Activated CD4-positive, alpha-beta T cell treated with anti-CD3 and anti-CD28 coated beads, Interleukin-2, amount 50 U/mL, for 16 hours (primary cell): ENCODE measurements at places on chromosomes 3 and 15.

GRCh38 chr15:72907733-72908132 lies 124.2 kb upstream of the ADPGK start:
- no peak for DNase-seq

GRCh38 chr3:2599471-2599870 lies 500.8 kb downstream of the CNTN4 start:
- no peak for DNase-seq

DNA sequence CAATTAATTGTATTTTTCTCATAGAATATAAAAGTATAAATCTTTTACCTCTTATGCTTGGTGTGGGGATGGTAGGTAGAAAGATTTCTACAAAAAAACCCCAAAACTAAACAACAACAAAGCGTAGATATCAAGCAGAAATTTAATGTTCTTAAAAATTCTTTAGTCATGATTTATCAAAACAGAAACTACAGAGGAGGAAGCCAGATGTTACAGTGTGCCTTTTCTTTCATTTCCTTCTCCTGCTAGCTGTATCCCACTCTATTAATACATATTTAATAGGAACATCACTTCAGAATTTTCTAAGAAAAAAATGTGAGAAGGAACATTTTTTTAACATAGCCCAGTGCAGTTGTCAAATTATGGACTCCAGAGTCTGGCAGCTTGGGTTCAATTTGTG lies 420.6 kb downstream of the TUSC7 start:
- DNase-seq = no peak

- DNase-seq = no peak
Measured at GRCh38 chr3:71273453-71273852, 310.1 kb downstream of the FOXP1 start.

DNA sequence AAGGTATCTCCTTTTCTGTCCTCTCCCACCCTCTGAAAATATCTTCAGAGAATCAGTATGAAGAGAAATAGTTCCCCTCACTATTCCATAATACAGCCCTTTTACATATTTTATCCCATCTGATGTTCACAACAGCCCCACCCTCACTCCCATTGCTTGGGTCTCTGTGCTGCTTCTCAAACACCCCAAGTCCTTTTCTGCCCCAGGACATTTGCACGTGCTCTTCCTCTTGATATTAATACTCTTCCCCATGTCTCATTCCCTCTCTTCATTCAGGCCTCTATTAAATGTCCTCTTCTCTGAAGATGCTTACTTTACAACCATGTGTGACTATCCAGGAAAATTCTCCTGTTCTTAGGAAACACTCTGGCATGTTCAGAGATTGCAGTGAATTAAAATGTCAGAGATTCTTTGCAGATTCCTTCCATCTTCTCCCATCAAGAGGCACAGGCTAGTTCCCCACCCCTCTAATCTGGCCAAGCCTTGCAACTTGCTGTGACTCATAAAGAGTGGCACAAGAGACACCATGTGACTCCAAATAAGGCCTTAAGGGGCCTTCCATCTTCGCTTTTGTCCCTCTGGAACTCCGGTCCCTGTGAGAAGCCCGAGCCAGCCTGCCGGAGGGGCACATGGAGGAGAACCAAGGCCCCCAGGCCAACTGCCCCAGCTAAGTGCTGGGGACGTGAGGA lies 128.5 kb downstream of the CHSY1 start:
- DNase-seq = no peak

DNA sequence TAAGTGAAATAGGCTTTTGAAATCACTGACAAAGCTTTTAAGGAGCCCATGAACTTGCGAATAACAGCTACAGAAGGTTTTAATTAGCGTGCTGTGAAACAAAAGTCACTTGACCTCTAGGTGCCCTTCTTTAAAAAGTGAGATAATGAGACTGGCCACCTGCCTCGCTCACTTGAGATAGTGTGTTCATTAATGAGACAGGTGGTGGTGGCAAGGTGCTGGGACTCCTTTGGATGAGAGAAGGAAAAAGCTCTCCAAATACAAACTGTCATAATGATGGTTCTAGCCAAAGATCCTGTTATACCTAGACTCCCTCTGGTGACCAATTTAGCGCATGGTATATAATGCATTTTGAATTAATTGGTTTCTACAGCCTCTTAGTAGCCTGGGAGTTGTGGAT lies 22.7 kb upstream of the IREB2 start:
- no peak for DNase-seq

DNA sequence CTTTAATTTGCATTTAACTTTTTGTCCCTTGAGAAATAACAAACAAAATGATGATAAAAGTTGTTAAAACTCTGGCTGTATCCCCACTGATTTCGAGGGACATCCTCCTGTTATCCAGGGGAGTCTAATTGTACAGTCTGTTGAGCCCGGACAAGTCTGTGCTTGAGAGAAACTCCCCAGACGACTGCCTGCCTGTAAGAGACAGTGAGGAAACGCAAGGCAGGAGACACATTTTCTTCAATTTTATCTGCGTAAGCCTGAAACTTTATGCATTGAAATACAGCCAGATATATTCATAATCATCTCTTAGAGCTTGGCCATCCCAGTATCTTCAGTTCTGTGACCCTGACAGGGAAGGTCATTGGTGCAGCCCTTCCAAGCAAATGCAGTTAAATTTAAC lies 97.7 kb downstream of the ROBO2 start:
- DNase-seq = no peak

GRCh38 chr3:33167284-33167683 lies 51.3 kb downstream of the SUSD5 start:
- no peak for DNase-seq

DNA sequence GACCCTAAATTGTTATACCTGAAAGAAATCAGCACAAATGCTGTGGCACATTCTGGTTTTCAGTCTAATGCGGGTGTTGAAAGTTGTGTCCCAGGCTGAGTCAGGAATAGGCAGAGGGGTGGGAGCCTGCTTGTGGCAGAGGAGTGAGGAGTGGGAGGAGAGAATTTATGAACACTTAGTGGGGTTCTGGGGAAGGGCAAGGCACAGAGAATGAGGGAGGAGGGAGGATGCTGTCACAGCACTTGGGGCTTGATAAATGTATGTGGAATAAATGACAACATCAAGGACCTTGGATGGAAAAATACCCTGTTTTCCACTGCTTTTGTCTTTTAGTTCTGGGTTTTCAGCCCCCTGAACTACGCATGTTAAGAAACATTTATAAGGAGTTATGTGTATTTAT lies 49.3 kb downstream of the ZNF621 start:
- no peak for DNase-seq

GRCh38 chr15:100623301-100623700 lies 20.9 kb downstream of the ASB7 start:
- DNase-seq = no peak

DNA sequence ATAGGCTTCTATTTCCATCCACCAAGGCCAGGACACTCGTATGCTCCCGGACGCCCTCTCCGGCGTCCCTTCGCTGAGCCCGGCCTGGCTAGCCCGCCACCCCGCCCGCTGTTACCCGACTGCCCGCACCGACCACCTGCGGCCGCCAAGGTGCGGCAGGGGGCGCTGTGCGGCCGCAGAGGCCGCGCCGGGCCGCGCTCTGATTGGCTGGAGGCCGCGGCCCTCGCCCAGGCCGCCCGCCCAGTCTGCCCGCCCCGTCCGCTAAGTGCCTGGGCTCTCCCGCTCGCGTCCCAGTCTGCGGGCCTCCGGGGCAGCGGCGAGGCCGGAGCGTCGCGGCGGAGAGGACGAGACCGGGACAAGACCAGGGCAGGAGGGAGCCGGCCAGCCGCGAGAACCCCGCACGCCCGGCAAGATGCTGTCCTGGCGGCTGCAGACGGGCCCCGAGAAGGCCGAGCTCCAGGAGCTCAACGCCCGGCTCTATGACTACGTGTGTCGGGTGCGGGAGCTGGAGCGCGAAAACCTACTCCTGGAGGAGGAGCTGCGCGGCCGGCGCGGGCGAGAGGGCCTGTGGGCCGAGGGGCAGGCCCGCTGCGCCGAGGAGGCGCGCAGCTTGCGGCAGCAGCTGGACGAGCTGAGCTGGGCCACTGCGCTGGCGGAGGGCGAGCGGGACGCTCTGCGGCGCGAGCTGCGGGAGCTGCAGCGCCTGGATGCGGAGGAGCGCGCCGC lies at the start of gene SYNM:
Gene SYNM (plus strand): TSS at position 293 of the 726 bp plus-strand sequence. CDS start 120 bp downstream, at position 413.
- DNase-seq = peak; percentile 50

DNA sequence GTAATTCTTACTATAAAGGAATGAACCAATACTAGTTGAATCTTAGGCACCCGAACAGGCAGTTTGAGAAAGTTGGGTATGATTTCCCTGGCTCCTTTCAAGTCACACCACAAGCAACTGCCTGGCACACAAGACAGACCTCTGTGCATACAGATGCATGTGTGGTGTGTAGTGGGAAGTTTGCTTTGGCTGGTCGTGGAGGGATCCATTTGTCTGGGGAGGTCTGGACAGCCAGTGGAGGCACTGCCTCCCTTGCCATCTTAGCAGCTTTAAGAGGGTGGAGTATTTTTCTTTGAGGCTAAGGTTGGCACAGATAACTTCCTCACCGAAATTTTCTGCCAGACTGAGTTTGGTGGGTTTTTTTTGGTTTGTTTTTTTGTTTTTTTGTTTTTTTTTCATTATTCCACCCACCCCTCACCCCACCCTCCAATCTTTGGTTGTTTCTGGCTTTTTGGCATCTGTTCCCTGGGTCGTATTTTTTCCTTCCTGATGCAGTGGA lies 97.1 kb downstream of the TMEM212 start:
- no peak for DNase-seq
